ENCODE measurements at places on chromosomes 7 and 10.

DNA sequence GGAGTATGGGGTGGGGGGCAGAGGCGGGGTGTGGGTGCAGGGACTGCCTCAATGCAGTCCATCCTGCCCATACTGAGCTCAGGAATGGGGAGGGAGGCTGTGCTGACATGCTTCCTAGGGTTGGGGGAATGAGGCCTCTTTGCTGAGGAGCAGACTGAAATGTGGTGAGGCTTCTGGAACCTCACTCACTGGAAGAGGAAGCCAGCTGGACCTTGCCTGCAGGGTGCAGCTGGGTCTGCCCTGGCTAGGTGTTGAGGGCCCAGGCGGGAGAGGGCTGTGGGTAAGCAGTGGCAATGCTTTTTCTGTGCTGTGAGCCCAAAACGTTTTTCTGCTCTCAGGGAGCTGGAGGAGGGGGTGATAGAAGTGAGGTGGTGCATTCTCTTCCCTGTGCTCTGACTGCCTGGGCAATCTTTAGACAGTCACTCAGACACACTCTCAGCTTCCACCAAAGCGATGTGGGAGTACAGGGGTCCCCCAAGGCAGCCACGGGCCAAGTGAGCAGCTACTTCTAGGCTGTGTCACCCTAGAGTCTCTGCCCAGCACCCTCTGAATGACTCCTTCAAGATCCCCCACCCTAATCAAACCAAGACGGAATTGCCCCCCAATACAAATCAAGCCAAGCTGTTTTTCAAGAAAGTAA lies 41.1 kb upstream of the BMPR1A start:
- DNase-seq = no peak

GRCh38 chr7:14048889-14049288 lies 59.4 kb upstream of the ETV1 start:
- DNase-seq = no peak

DNA sequence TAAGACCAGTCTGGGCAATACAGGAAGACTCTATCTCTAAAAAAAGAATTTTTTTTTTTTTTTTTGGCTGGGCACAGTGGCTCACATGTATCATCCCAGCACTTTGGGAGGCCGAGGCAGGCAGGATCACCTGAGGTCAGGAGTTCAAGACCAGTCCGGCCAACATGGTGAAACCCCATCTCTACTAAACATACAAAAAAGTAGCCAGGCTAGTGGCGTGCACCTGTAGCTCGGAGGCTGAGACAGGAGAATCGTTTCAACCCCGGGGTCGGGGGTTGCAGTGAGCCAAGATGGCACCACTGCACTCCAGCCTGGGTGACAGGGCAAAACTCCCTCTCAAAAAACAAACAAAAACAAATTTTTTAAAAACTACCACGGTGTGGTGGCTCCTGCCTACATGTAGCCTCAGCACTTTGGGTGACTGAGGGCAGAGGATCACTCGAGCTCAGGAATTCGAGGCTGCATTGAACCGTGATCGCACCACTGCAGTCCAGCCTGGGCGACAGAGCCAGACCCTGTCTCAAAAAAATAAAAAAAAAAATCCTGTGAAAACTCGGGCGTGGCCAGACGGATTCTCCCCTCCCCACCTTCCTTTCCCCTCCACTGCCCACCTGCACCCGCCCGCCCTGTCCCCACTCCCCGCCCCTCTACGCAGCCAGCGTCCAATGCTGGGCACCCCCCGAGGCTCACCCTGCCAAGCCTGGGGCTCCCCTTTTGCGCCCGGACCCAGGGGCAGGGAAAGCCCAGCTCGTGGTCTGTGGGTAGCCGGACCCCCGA lies 745 bp upstream of the ORAI2 start:
- no peak for DNase-seq

GRCh38 chr10:62511656-62512055 lies 137.5 kb downstream of the ZNF365 start:
- DNase-seq = no peak

DNA sequence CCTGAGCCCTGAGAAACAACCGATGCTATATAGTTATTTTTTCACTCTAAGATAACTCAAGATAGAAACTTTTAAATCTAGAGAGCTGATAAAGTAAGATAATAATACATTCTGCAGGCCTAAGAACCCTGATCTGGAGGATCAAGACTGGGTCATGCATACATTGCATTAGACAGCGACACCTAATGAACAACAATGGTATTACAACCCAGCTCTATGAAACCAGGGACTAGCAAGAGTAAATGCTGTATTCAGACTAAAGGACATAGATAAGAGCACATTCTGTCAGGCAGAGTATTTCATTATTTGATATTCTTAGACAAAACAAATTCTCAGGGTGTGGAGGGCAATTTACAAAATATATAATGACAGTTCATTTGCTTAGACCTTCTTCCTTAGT lies 148.6 kb downstream of the GRK5 start:
- DNase-seq = no peak

DNA sequence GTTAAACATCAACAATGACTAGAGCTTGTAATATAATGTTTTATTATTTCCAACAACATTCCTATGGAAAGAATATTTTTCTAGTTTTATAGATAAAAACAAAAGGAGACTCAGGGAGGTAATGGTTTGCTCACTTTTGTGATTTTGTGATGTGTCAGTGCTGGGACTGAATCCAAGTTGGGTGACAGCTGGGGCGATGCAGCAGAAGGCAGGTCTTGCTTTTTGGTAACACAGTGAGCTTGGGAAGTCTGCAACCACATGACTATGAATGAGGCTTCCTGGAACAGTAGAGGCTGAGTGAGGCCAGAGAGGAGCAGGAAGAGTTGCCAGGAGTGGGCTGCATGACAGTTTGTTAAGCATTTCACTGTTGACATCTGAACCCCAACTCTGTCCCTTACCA lies 4.9 kb upstream of the YKT6 start:
- no peak for DNase-seq
